ENCODE measurements at places on chromosomes 3 and 15.

DNA sequence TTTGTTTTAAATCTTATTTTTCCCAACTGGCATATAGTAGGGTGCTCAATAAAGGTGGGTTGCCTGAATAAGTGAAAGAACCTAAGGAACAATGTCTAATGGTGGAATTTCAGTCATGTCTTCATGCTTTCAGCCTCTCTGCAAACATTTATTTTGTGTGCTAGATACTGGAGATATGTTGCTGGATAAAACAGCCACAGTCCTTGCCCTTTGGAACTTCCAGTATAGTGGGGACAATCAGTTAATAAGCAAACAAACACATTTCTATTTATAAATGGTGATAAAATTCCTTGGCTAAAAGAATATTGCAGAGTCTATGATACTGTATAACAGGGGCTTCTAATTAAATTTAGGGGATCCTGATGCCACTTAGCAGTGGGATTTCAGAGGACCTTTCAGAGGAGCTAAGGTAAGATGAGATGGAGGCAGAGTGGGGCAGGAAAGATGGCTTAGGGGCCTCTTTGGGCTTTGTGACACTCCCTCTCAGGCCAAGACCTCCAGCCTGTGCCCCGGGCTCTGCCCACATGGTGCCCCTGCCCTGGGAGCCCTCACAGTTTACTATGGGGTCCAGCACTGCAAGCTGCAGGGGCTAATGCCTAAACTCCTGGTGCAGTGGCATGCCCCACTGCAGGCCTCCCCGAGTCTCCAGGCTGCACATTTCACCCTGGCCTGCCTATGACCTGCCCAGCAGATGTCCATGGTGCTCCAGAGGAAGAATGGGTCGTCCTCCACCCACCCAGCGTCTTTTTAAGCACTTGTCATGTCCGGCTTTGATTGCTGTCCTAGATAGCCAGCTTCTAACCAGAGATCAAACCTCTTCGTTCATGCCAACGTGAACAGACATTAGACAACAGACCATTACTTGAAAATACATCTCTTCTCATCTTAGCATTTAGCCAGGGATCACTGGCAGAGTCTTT lies 61.6 kb upstream of the PRR23C start:
- no peak for DNase-seq

DNA sequence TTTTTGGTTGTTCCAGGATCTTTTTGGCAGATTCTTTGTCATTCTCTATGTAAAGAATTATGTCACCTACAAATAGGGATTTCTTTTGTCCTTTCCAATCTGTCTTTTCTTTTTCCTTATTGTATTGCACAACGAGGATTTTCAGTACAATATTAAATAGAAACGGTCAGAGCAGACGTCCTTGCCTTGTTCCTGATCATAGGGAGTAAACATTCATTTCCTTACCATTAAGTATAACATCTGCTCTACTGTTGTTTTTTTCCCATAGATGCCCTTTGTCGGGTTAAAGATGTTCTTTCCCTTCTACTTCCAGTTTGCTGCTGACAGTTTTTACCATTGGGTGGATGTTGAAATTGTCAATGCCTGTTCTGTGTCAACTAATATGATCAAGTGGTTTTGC lies 528.4 kb downstream of the OCA2 start:
- no peak for DNase-seq

DNA sequence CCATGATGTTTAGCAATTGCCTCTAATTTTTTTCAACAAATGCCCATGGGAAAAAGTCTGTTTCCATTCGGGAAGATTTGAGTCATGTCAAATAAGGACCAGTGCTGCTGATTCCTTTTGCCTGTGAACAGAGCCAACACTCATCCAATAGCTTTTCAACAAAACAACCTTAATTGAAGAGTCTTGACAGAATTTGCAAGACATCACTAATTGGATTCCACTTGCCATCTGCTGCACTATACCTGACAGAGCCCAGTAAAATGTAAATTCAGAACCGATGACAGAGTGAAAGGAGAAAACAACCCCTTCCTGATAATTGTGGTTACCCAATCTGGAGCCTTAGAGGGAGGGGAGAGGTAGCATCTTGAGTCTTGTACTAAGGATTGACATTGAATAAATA lies 426.7 kb downstream of the AGBL1 start:
- no peak for DNase-seq

DNA sequence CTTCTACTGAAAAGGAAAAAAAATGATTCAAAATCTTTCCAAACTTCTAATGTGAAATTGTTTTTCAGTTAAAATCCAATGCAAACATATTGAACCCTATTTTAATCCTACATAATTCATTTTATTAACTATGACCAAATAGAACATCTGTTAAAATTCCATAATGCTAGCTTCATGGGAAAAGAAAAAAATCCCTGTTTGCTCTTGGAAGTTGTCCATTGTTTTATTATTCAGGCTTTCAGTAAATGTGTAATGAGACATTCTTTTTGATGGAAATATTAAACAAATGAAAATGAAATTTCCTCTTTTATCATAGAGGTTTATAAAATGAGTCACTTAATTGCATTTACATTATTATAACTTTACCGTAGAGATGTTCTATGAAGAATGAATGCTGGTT lies 49.5 kb downstream of the SLC25A26 start:
- DNase-seq, result no peak

DNA sequence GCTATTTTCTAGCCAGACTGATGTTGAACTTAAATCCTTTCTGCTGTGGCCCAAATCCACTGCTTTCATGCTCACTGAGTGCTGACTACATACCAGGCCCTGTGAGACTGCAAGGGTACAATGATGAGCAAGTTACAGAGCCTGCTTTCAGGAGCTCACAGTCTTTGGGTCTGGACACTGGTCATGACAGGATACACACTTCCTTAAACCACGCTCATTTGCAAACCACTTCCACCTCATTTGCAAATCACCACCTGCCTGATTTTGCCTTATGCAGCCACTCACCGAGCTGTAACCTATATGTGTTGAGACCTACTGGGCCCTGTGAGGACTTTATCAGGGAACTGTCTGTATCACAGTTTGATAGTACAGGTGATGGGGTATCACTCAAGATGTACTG lies 50.2 kb upstream of the LRRC58 start:
- no peak for DNase-seq

- no peak for DNase-seq
Observed at GRCh38 chr3:89411201-89411600, 303.8 kb downstream of the EPHA3 start.

- DNase-seq, result no peak
Observed at GRCh38 chr3:98326945-98327344, 26.7 kb upstream of the OR5K4 start.

DNA sequence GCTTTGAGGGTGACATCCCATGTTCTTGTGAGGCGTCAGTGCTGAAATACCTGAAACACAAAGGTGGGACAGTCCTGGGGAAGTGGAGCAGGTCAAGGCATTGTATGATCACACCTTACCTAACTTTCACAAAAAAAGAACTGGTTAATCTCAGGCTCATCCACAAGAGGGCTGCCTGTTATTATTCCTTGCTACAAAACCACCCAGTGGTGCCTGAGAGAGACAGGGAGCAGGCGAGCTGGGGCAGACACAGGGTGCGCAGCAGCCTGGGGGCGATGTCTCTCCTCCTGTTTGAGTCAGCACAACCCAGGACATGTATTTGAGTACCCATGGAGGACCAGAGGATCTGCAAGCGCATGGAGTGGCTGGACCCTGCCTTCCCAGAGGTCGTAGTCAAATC lies 316.8 kb upstream of the ATP10A start:
- no peak for DNase-seq

DNA sequence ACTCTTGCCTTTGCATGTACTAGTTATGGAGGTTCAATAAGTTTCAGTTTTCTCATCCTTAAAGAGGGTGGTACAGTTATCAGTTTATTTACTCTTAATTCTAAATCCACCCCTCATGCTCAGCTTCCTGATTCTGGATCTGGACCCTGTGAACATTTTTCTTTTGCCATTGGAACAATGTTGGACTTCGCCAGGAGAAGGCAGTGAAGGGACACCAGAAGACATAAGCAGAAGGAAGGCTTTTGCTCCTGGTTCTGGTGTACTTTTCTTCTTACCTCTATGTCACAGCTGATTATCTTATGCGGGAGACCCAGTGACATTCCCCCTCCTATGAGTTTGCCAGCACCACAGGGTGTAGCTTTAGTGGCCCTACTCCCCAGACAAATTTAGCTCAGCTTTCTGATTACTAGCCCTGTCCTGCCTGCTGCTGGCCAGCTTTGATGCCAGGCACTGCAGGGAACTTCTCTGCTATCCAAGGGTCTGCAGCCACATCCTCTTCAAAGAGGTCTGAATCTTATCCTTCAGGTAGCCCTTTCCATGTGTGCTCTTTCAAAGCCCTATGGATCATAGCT lies 466.3 kb upstream of the EPHA3 start:
- no peak for DNase-seq

DNA sequence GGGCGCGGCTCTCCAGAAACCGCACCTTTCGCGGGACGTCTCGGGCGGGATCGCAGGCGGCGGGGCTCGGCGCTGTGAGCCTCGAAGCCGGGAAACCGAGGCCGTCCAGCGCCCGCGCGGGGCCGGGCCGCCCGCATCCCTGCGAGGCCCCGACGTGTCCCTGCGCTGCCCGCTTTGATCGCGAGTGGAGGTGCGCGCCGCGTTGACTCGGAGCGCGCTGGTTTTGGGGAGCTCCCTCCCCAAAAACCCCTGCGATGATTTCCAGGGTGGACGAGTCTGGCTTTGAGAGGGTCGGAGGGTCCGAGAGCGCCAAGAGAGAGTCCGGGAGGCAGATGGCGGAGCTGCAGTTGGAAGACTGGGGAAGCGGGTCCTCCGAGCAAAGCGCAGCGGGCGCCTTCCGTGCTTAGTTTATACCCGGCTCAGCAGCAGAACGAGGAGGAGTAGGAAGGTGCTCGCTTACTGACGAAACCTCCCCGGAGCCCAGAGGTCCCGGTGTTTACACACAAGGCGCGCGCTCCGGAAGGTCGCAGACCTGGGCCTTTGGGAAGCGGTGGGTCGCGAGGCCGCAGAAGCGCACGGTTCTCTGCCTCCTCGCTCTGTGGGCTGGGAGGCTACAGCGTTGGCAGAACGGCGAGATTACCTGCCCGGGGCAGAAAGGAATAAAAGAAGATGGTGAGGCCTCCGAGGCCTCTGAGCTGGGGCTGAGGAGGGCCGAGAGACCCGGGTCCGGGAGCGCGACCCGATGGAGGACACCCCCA lies 687 bp downstream of the ALDH1A3 start:
- DNase-seq, result no peak

- DNase-seq, result no peak
Observed at GRCh38 chr3:28651159-28651558, 302.5 kb upstream of the AZI2 start.

- DNase-seq, result no peak
Observed at GRCh38 chr3:13526626-13526949, 22.3 kb upstream of the FBLN2 start.

GRCh38 chr3:123068601-123069381 lies 2.0 kb downstream of the PDIA5 start:
- no peak for DNase-seq

DNA sequence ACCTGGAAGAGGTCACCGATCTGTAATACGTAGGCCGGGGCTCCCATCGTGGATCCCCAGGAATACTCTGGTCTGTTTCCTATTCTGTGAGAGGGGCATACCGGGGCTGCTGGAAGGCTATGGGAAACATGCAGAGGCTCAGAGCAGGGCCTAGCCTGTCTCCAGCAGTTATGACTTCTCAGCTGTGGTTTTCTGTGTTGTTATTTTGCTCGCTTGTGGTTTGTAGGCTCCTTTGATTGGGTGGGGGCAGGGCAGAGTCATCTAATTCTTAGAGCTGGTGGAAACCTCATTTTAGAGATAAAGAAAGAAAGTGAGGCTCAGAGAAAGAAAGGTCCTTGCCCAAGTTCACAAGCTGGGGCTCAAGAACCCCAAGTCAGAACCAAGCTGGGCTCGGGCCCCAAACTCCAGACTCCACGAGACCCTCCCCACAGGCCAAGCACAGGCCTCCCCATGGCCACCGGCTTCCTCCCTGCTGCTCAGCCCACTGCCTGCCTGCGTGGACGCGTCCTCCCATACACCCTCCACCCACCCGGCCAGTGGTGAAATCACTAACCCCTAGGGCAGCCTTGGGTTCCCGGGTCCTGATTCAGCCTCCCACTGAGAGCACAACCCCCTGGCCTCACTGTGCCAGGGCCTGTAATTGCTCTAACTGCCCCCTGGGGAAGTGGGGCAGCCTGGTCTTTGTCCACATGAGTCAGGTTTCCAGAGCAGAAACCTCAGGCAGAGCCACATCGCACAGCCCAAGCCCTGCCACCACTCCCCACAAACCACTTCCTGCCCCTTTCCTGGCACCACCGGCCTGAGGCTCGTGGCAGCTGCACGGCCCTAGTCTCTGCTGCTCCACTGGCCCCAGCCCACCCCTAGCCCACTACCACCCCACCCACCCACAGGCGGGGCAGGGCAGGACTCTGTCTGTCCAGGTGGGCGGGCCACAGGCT lies 270.8 kb downstream of the UACA start:
- DNase-seq, result no peak

DNA sequence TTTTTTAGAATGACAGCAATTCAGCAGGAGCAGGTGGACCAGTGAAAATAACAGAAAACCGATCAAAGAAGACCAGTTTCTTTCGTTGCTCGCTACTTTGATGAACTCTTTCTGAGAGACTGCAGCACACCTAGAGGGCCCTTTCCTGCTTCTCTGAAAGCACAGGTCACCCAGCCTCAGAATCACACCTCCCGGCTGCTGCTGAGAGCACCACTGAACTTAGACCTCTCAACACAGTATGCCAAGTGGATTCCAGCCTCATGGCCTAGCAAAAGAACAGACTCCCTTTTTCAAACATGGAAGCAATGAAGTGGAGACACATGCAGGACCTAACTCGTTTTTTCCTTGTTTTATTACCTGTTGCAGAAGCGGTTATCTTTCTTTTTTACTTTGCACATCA lies 13.9 kb upstream of the APH1B start:
- no peak for DNase-seq

DNA sequence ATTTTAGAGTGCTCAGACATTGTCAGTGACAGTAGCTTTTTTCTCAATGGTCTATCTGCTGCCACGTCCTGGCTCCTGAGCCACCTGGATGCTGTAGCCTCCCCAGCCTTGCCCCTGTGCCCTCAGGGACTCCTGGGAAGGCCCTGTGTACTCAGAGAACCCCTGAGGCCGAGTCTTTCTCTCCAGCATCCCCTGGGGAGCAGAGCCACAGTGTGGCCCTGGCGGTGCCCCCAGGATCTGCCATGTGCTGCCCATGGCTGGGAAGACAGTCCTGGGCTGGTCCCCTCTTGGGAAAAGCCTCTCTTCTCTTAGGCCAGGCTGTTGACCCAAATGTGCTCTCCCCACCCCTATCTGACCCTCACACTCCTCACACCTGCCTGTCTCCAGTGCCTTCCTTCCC lies 5.0 kb downstream of the MYD88 start:
- no peak for DNase-seq

GRCh38 chr3:104526901-104527401 lies 839.8 kb upstream of the ALCAM start:
- no peak for DNase-seq

- no peak for DNase-seq
Observed at GRCh38 chr15:37289109-37289765, 188.9 kb upstream of the MEIS2 start.

GRCh38 chr15:90665288-90666134 lies 51.6 kb upstream of the BLM start:
- DNase-seq, result no peak

- DNase-seq, result no peak
Observed at GRCh38 chr3:14845826-14846225, 27.1 kb downstream of the FGD5 start.
